ENCODE measurements at places on chromosomes 6 and 20.

- peak; percentile 15 for DNase-seq
Measured at GRCh38 chr20:57803508-57804005, 93.7 kb upstream of the PMEPA1 start.

DNA sequence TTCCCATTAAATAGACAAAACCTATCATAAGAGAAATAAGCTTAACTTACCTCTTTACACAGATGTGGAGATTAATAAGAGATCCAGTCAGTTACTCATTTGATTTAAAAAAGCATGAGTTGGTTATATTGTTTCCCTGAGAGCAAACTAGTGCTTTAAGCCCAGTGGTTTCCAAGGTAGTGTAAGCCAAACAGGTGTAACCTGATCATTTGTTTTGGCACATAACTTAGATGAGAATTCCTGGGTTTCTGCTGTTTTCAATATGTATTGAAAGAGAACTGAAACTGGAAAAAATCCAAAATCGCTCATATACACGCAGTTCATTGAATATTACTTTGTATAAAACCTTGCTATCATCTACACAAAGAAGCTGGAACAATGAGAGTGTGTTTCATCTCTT lies 30.5 kb upstream of the SMIM8 start:
- no peak for DNase-seq

GRCh38 chr6:79469376-79470246 lies 67.6 kb downstream of the LCA5 start:
- no peak for DNase-seq

DNA sequence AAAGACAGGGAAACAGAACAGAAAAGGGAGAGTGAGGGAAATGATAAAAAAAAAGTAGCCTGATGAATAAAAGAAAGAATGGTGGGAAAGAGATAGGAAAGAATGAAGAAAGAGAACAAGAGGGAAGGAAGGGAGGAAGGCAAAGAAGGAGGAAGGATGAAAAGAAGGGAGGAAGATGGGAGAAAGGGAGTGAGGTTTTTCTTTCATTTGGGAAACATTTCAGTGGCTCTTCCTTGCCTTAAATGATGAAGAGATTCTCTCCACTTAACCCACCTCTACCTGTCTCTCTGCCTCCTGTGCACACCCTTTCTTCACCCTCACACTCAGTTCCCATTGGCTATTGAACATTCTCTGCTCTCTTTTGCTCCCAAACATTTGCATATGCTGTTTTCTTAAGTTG lies 222.1 kb upstream of the DEFB112 start:
- no peak for DNase-seq

- DNase-seq, result no peak
Measured at GRCh38 chr6:83073615-83074014, 6.1 kb downstream of the DOP1A start.

GRCh38 chr20:21571841-21572690 lies 58.2 kb upstream of the NKX2-2 start:
- DNase-seq, result peak; percentile 37

DNA sequence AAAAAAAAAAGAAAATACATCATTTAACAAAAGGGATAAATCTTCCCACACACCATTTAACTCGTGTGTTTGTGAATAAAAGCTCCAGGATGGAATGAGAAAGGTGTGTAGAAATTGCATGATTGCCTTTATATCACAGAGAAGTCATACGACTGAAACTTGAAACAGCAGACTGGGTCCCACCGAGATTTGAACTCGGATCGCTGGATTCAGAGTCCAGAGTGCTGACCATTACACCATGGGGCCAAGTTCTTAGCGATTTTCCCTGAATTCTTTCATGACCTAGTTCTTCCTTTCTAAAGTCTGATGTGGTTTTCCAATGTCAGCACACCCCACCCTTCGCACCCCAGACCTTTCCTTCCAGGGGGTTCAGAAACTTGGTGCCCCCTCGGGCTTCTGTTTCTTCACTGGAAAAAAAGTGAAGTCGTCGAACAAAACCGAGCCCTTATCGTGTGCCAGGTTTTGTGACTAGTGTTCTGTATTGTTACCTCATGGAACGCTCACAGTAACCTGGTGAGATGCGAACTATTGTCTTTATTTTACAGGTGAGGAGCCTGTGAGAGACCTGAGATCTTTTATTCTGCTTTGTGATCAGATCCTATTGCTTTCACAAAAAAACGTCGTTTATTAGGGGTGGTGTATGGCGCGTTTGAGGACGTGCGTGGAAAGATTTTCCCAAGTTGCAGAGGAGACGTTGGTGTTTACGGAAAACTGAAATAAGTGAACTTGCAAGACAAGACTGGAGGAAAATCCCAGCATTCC lies 120.8 kb downstream of the OR2B2 start:
- peak; percentile 64 for DNase-seq

GRCh38 chr6:4612636-4613171 lies 163.5 kb upstream of the CDYL start:
- DNase-seq, result no peak

- no peak for DNase-seq
Measured at GRCh38 chr20:58109918-58110635, 118.4 kb downstream of the ANKRD60 start.

GRCh38 chr20:17944854-17945474 lies 23.6 kb downstream of the SNX5 start:
- DNase-seq, result no peak

- no peak for DNase-seq
Measured at GRCh38 chr6:98841621-98842341, 7.4 kb downstream of the POU3F2 start.

All from activated T-cell treated with anti-CD3 and anti-CD28 coated beads, Interleukin-2, amount 50 U/mL, for 24 hours (primary cell).